Dermis microvascular lymphatic vessel endothelial cell (primary cell): ENCODE measurements at places on chromosomes 3 and 15.

- no peak for DNase-seq
Observed at GRCh38 chr15:39998511-39999077, 40.4 kb downstream of the SRP14 start.

GRCh38 chr3:30962084-30962483 lies 67.6 kb upstream of the GADL1 start:
- DNase-seq, result no peak

DNA sequence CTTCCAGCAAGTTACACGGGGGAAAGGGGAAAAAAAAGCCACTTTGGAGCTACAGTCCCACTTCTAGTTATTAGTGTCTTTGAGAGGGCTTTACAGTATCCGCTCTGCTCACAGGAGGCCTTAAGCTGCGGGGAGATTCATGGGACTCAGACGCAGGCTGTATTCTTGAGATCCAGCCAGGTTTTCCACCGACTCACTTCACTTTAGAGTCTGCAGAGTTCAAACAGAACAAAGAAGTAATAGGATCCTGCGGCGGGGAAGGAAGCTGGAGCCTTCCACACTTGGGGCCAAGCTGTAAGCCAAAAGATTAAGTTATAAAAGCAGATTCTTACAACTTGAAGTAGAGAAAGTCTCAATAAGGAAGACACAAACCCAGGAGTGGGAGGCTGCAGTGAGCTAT lies 60.2 kb upstream of the FAM174B start:
- DNase-seq, result no peak

DNA sequence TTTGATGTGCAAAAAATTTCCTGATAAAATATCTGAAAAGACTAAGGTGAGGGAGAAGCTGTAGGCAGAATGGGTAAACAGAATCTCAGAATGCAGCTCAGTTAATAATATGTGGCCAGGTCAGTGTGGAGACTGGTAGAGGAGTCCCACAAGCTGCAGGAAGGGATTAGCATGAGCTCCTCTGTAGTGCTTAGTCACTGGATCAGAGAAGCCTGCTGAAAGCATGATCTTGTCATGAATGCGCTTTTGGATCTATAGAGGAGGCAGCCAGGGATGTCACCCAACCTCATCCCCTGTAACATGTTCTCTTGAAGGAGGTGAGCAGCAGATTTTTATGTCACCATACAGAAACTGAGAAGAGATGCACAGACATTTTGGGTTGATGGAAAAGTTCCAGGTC lies 1035.3 kb upstream of the GBE1 start:
- DNase-seq, result no peak

- DNase-seq, result no peak
Observed at GRCh38 chr15:43266834-43267233, at the start of gene TGM5. Gene TGM5 (minus strand): TSS chr15:43266928. CDS start chr15:43266849, 79 bp downstream.

DNA sequence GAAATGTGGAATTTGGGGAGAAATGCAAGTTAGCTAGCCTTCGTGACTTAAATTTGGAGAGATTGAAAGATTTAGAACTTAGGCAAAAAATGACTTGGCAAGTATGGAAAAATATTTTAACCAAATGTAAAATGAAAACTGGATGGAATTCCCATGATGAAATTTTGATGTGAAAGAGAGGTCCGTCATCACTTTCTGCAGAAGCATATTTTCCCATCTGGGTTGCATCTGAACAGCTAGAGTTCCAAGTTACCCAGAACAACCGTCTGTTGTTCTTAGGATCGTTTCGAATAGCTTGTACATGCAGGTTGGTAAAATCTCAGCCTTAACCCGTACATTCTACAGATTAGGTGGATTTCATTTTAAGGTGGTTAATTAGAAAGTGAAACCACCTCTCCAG lies 136.3 kb downstream of the GHSR start:
- DNase-seq, result no peak

- peak; percentile 69 for DNase-seq
Observed at GRCh38 chr15:66644869-66645268, 57.2 kb upstream of the SMAD6 start.

- DNase-seq, result no peak
Observed at GRCh38 chr15:80733460-80733859, 38.4 kb downstream of the ABHD17C start.

- DNase-seq, result peak; percentile 83
Observed at GRCh38 chr15:58203537-58203936, 65.4 kb downstream of the AQP9 start.

GRCh38 chr3:40557575-40558161 lies 32.9 kb downstream of the ZNF621 start:
- no peak for DNase-seq

DNA sequence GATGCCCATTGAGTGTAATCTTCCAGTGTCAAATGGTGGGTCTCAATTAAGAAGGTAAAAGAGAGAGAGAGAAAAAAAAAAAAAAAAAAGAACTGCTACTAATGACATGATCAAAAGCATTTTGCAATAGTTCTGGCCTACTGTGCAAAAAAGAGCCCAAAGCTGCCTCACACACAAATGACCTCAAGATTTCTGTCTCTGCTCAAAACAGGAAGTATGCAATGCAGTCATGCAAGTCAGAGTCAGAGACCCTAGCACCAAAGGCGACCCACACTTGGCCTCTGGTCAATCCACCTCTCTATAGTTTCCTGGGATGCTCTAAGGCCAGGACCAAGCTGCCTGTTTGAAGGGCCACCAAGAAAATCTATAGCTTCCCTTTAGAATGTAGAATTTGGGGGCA lies 323.5 kb downstream of the VPS13C start:
- no peak for DNase-seq

- no peak for DNase-seq
Observed at GRCh38 chr15:69730281-69731080, 277.9 kb downstream of the RPLP1 start.

DNA sequence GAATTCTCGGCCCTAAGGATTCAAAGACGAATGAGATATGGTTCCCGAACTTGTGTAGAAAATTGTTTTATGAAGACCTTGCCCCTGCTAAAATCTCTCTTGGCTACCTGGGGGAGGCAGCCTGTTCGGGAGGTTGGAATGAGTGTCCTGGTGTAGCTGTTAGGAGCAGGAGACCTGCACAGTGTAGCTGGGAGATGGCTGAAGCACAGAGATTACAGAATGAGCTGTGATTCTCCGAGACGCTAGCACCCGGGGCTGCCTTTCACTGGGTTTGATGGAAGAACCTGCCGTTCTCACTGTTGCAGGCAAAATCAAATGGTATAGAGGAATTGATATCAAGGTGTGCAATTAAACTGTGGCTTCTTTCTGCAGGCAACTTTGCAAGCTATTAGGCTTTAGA lies 68.0 kb downstream of the TRAK1 start:
- no peak for DNase-seq

GRCh38 chr15:82648257-82649103 lies 1.3 kb upstream of the CPEB1 start:
- DNase-seq, result no peak

GRCh38 chr3:16944356-16944755 lies 59.6 kb downstream of the PLCL2 start:
- no peak for DNase-seq

DNA sequence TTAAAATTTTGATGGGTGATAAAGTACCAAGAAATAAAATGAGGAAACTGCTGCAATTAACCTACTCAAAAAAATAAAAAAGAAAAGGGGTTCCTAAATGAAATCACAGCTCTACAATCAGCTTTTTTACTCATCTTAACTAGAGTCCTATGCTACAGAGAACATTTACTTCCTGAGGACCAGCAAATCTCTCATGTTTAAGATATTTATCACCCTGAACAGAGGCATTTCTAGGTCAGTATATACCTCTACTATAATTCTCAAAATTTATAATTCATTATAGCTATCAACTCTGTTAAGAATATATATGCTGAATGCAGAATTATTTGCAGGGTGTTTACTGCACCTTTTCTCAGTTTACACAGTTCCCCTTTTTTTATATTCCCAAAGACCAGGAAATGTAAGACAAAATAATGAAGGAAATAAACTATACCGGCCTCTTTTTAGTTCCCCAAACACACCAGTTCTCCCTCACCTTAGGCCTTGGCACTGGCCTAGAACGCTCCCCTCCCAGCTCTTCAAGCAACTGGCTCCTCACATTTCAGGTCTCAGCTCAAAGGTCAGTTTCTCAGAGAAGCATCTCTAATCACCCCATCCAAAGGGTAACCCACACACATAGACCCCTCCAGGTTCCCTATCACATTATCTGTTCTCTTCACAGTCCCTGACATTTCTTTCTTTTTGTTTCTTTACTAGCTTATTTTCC lies 71.1 kb downstream of the LRRFIP2 start:
- DNase-seq, result no peak

- no peak for DNase-seq
Observed at GRCh38 chr3:100045696-100046095, 68.6 kb downstream of the FILIP1L start.

DNA sequence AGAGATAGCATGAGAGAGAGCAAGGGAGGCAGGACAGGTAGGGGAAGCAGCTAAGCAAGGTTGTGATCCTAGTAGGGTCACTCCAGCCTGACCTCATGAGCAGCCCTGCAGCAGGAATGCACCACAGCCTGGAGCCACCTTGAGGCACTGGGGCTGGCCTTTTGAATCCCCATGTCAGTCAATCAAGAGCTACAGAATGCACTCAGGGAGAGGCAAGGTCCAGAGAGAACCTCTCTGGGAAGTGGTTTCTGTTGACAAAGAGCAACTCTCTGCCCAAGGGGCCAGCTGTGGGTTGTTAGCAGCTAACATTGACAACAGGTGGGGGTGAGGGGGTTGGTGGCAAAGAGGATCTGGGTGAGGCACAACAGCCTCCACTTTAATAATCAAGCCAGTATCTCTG lies 54.6 kb downstream of the TRANK1 start:
- DNase-seq, result no peak

GRCh38 chr3:149473357-149474249 lies 894 bp upstream of the TM4SF4 start:
- DNase-seq, result no peak

GRCh38 chr3:196406811-196407470 lies 25.3 kb downstream of the UBXN7 start:
- DNase-seq, result no peak

DNA sequence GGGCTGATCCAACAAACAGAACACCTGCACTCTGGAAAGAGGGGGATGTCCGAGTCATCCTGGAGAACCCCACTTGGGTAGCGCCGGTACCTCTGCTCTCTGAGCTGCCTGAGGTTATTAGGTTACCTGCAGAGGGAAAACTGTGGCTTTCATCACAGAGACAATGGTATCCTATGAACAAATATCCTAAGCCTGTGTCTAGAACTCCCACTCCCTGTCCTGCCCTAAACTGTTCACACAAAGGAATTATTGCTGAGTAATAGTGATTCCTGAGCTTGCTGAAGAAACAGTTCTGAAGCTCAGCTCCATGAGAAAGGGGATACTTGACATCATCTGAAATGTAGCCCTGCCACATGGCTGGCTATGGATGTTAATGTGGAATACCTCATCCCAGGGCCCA lies 31.9 kb upstream of the WNT5A start:
- DNase-seq, result no peak

DNA sequence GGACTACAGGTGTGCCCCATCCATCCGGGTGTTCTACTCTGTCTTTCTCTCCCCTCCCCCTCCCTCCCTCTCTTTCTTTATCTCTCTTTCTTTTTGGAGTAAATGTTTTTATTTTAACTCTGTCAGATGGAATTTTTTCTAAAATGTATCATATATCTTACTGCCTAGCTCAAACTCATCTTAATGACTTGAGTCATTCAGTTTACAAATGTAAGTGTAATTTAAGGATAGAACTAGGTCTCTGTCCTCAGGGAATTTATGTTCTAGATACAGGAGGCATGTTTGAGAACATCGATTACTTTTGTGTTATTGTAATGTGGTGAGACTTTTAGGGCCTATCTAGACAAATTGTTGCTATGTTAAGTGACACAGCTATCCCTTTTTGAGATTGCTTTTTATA lies 3.5 kb downstream of the TBC1D23 start:
- DNase-seq, result no peak

GRCh38 chr15:84855136-84855535 lies 29.3 kb upstream of the SLC28A1 start:
- DNase-seq, result no peak

DNA sequence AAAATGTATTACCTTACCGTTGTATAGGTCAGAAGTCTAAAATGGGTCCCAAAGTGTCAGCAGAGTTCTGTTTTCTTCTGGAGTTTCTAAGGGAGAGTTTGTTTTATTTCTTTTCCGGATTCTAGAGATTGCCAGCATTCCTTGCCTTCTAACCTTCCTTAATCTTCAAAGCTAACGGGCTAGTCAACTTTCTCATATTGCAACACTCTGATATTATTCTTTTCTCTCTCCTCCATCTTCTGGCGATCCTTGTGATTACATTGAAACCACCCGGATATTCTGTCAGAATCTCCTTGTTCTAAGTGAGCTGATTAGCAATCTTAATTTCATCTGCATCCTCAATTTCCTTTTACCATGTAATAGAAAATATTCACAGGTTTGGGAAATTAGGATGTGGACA lies 36.2 kb upstream of the AADACL2 start:
- DNase-seq, result no peak

GRCh38 chr3:129001101-129001805 lies at the start of gene EFCC1:
Gene EFCC1 (plus strand): TSS chr3:129001304. CDS start chr3:129001629, 325 bp downstream.
- DNase-seq, result peak; percentile 73

- DNase-seq, result no peak
Observed at GRCh38 chr3:17802950-17803349, 60.5 kb upstream of the TBC1D5 start.

GRCh38 chr3:42195879-42196330 lies 70.1 kb downstream of the CCK start:
- DNase-seq, result no peak

DNA sequence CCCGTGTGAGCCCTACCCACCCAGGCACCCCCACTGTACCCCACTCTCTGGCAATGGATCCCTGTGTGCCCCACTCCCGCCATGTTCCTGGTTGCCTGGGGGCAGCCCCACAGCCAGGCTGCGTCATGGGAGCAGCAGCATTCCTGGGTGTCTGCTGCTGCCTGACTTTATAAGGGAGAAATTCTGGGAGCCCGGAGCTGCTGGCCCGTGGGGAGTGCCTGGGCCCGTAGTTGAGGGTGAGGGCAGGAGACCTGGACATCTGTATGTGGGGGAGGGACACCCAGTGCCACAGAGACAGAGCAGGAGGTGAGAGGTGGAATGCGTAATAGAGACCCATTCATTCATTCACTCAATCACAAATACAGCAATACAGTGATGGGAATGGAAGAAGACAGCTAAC lies 15.1 kb downstream of the CSPG4 start:
- no peak for DNase-seq

GRCh38 chr3:9158865-9159630 lies 90.4 kb downstream of the SRGAP3 start:
- DNase-seq, result no peak

GRCh38 chr3:151214459-151214858 lies 11.4 kb upstream of the GPR171 start:
- DNase-seq, result no peak

DNA sequence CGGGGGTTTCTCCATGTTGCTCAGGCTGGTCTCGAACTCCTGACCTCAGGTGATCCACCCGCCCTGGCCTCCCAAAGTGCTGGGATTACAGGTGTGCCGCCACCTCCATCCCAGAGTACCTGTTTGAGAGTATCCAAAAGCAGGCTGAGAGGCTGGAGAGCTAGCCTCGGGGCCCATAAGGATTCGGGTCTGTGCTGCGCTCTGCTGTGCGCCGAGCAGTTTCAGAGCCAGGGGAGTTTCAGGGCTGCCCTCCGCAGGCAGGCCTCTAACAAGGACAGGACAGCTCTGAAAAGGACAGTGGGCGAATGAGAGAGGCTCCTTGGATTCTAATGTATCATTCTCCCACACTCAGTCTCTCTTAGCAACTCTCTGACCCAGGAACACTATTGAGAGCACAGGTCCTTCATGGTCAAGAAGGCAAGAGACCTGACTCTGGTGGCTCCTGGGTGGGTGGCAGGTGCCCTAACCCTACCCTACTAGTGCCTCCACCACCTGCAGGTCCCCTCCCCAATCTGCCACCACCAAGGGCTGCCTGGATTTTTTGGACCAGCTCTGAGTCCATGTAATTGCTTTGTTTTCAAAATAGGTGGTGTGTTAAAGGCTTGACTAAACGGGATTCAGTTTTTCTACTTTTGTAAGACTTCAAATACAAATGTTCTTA lies 27.8 kb downstream of the MAGEF1 start:
- DNase-seq, result no peak
